ENCODE measurements at places on chromosomes 3 and 15.

DNA sequence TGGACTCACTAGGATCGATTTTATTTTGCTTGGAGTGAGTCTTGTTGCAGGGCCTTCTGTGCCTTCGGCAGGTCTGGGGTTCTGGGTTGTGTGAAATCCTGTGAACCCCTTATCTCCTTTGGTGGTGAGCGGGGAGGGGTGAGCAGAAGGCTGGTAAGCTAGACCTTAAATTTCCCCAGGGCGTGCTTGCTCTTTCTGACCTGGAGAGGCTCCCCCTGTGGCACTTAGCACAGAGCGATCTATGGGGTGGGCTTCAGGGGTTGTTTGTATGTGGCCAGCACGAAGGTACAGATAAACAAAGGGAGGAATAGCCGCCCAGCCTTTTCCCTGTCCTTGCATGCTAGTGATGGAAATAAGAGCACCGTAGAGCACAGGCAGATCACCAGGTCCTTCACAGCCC, 11.8 kb downstream of the CACNA2D3 start:
- DNase-seq: no peak

GRCh38 chr15:53046153-53046790, 256.1 kb upstream of the ONECUT1 start:
- no peak for DNase-seq

- peak; percentile 32 for DNase-seq
Measured at GRCh38 chr15:79166311-79166955, 75.9 kb upstream of the RASGRF1 start.

- no peak for DNase-seq
Measured at GRCh38 chr15:48898446-48898845, 20.5 kb downstream of the EID1 start.

- DNase-seq: no peak
Measured at GRCh38 chr15:92520914-92521623, 127.4 kb downstream of the ST8SIA2 start.

DNA sequence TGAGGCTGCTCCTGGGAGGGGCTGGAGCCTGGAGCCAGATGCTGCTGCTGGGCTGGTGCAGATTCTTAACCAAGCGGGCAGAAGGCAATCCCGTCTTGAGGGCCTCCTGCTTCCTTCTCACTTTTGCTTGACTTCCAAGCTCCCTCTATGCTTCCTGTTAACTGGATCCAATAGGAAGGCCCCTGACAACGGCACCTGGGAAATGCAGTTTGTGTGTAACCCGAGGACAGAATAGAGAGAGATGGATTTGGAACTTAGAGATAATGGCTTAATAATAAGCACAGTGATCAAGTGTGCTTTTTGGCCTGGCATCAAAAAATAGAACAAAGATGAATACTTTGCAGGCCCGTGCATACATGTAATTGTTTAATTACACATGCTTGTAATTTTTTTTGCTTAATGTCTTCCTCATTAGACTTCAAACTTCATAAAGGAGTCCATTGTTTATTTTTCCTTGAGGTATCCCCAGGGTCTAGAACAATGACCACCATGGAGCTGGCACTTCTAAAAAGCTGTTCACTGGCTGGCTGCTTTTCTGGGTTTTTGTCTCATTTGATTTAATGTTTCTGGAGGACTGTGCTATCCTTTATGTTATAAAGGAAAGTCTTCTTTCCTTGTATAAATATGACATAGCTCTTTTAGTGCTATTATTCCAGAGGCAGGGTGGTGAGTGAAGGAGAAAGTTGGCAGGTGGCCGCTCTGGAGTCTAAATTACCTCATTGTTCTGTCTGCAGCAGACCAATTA, 63.3 kb upstream of the MITF start:
- no peak for DNase-seq

DNA sequence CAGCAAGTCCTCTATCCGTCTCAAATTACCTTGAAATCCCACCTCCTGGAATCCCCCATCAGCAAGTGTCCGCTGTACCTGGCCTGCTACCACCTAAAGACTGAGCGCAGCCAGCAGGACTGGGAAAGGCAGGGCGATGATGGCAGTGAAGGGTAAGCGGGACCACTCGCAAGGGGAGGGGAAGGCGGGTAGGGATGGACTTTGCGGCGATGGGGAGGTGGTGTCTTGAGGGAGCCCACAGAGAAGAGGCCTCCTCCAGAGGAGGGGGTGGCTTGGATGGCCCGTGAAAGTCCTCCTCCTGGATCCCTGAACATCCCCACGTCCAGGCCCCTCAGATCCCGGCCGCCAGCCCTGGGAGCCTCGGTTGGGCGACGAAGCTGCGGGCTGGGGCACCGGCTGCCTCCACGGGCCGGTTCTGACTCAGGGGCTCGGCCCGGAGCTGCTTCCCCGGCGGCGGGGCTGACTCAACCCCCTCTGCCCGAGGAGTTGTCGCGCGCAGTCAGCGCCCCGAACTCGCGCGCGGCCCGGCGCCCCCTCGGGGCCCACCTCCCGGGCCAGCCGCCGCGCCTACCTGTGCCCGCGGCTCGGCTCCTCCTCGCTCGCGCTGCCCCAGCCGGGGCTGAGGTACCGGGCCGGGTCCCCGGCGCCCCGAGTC, 512 bp downstream of the LARP6 start:
- no peak for DNase-seq

GRCh38 chr3:123350971-123351370, 97.9 kb downstream of the ADCY5 start:
- DNase-seq: no peak

- DNase-seq: no peak
Measured at GRCh38 chr15:50764461-50765194, 878 bp downstream of the SPPL2A start.

Data from type B pancreatic cell (in vitro differentiated cells).